ENCODE measurements at places on chromosomes 7 and 10.

- no peak for DNase-seq
Measured at GRCh38 chr7:109879287-109879828, 1211.6 kb upstream of the LRRN3 start.

GRCh38 chr10:124511205-124512039 lies 49.8 kb downstream of the LHPP start:
- no peak for DNase-seq

DNA sequence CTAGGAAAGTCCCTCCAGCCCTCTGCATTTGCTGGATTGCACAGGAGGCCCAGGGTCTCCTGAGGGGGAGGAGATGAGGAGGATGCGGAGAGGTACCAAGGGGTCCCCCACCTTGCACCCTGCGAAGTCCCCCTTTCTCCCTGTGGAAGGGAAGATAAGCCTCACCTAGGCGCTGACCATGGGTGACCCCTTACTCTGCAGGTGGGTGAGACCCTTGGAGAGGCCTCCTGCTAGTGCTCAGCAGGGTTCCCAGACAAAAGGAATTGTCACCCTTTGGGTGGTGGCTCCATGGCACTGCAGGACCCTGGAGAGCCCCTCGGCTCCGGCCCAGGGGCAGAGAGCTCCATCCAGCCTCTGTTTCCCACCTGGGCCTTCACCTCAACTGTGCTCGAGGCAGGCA lies 107.0 kb upstream of the RET start:
- DNase-seq, result no peak

GRCh38 chr10:71696628-71697326 lies 22.8 kb downstream of the C10orf105 start:
- peak; percentile 56 for DNase-seq

Measured in stimulated activated CD4-positive, alpha-beta T cell treated with anti-CD3 and anti-CD28 coated beads, Interleukin-15, amount 100 ng/mL, for 48 hours (primary cell).